ENCODE measurements at places on chromosomes 3 and 15.

- DNase-seq = no peak
Measured at GRCh38 chr3:52433996-52434479, 10.9 kb downstream of the SEMA3G start.

DNA sequence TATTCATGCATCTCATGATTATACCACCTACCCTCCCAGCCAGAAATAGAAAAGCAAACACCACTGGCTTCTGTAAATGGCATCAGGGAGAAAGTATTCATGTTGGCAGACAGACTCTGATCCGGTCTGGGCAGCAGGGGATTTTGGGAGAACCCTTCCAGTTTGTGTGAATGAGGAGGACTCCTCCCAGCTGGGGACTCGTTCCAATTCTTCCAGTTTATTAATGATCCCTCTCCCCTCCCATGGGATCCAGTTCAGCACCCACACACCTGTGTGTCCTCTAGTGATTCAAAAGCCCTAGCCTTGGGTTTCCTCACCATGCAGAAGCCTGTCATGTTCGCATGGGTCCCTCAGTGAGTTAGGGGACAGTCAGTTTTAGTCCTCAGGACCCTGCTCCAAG, 110.9 kb downstream of the IQSEC1 start:
- DNase-seq = no peak

- DNase-seq = peak; percentile 21
Measured at GRCh38 chr3:156530980-156531379, 23.9 kb downstream of the SSR3 start.

DNA sequence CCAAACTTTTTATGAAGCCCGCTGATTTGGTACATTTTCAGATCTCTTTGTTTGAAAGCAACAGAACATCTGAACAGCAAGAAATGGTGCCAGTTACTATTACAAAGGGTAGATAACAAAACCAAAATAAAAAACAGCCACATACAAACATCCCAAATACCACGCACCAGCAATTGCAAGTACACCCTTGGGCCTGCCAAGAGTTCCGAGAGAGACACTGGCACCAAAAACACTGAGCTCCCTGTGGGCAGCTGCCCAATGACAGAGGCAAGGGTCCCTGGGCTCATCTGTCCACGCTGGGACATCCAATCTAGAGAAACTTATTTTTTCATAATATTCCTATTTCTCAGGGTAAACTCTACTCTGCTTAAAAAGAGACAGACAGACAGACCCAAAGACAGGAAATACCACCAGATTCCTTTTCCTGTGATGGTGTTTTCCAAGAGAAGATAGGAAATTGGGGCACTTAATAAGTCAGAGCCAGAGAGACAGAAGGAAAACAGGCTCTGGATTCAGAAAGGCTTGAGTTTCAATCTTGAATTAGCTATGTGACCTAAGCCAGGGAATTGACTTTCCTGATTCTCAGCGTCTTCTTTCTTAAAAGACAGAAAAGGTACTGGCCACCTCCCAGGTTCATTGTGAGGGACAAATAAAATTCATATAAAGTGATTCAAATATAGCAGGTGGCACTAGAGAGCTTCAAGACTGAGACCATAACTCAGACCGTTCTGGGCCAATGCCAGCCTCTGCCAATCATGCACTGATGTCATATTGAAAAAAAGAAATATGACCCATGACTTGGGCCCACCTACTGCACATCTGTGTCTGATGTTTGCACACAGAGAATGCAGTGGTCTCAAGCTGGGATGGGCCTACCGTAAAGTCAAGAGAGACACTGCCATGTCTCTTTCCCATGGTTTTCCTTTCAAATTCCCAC, 61.3 kb downstream of the FOXP1 start:
- no peak for DNase-seq

- DNase-seq = no peak
Measured at GRCh38 chr3:160018959-160019358, 30.3 kb downstream of the IL12A start.

- DNase-seq = no peak
Measured at GRCh38 chr15:34334672-34335071, 2.9 kb downstream of the SLC12A6 start.

GRCh38 chr3:8702560-8702959, 31.0 kb upstream of the CAV3 start:
- no peak for DNase-seq

GRCh38 chr3:133935843-133936769, 40.4 kb upstream of the RAB6B start:
- no peak for DNase-seq

- DNase-seq = no peak
Measured at GRCh38 chr3:30943206-30943605, 48.7 kb upstream of the GADL1 start.

GRCh38 chr3:188476935-188477334, 323.0 kb downstream of the LPP start:
- no peak for DNase-seq

DNA sequence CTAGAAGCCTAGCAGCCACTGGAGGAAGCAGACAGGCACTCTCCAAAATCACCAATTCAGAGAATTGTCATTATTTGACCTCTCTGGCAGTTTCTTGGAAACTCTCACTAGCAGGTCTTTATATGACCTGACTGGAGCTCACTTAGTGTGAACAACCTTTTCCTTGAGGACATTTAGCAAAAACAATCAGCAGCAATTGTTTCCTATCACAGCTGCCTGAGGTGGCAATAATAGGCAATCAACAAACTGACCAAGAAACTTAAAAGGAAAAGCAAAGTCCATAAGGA, 162.4 kb upstream of the STT3B start:
- DNase-seq = no peak

DNA sequence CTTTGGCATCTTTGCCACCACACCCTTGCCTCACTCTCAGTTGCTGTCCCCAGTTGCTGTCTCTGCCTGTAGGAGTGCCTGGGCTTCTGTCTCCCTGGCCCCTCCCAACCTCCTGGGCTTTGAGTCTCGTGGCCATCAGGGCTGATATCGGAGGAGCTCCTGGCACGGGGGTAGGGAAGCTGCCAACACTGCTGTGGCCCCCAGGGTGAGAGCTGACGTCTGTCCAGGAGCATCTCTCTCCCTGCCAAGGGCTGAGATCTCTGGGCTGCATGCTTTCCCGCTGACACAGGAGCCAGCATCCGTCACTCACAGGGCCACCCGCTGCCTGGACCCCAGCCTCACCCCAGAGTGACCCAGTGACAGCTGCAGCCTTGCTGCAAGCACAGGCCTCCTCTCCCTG, 47.4 kb downstream of the EXOG start:
- DNase-seq = no peak

DNA sequence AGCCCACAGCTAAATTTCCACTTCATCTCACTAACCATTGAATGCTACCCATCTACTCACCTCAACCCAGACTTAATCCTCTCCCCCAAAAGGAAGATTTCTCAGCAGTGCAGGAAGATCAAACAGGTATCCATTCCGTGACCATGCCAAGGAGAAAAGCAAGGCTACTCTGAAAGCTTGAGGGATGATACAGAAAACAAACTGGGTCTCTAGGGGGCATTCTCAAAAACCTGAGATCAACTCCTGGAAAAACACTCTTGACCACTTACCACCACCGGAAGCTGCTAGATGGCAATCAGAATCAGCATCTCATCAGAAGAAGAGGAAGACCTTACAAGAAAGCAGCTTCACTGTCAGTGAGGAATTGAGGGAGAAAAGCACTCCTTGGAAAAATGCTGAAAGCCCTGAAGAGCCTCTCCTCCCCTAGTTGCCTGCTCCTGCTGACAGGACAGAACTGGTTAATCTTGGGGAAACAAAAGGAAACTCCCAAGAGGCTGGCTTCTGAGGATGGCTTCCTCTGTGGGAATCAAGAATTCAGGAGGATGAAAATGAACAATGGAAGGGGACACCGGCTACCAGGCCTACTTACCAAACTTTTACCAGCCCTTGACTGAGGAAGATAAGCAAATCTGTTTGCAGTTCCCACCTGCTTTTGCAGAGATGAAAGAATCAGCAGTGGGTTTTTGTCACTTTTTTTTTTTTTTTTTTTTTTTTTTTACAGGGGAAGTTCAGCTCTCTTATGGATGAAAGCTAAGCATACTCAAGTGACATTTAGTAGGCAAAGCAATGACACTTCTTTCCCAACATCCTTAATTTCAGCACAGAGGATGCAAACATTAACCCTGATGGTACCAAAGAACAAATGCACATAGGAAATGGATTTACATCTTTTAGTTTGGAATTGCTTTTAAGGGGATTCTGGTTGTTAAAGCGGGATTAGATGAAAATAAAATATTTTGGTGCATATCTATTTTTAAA, at the start of gene ATP8B4:
ATP8B4 (minus strand) TSS at position 171 of the 978 bp plus-strand sequence. CDS start 12,267 bp downstream, outside the sequence.
- DNase-seq = no peak

DNA sequence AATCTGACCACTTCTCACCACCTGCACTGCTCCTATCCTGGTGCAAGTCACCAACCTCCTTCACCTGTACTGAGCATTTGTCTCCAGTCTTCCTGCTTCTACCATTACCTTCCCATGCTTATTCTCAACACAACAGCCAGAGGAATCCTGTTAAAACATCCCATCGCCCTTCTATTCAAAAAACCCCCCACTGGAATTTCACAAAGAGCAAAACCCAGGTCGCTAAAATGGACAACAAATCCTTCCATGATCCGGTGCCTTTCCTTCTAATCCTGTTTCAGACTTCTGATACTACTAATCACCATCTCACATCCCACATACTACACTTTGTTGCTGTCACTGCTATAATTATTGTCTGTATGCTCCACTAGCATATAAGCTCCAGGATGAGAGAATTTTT, 85.2 kb downstream of the ERC2 start:
- no peak for DNase-seq

DNA sequence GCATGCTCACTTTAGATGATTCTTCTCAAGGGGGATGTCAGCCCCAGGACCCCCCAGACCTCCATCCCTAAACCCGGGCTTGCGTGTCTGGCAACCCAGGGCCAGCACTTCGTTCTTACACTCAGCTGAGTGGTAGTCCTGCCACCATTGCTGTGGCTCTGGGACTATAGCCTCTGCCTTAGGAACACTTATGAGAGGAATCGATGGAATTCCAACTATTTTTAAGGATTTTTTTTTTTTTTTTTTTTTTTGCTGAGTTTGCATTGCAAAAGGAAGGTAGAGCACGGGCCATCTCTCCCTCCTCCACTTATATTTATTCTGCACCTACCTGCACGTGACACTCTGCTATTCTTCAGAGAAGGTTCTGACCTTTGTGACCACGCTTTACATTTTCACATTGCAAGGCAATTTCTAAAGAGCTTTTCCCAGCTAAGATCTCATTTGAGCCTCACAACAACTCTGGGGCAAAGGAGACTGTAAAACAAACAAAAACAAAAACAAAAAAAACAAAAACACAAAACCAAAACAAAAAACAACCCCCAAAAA, 113.9 kb downstream of the LPP start:
- DNase-seq = no peak

DNA sequence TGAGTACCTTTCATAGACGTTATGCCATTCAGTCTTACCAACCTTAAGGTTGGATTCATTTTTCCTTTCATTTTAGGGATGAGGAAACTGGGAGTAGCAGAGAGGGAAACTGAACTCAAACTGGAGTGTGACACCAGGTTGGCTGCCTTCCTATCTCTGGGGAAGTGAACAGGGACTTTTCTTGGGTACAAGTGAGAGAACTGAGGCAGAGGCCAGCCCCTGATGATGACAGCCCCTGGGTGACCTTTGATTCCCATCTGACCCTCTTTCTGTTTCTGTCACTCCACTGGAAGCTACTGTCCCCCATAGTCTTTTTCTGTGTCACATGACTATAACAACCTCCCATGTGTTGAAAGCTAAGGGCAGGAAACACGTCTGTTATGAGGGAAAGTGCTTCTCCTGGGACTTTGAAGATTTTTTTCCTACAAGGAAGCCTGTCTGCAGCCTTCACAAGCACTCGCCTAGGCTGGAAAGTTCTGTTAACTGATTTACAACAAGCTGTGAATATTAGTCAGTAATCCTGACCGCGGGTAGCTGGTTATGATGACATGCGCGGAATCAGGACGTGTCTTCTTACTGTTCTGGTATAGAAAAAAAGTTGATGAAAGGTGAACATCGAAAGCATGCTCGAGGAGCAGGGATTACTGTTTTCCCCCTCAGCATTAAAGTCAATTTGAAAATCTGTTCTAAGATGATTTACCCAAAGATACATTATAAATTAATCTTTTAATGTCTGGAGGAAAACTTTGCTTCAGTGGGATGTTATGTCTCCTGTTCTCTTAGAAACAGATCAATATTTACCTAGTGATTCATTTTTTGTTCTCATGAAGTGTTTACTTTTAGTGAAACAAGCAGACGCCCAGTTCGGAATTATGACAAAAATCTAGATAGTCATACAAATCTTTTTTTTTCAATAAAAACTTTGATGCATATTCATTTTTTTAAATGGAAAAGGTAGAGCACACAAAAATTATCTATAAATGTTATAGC, 31.5 kb downstream of the ABHD2 start:
- no peak for DNase-seq

GRCh38 chr15:91075739-91076138, 24.3 kb upstream of the SV2B start:
- no peak for DNase-seq

DNA sequence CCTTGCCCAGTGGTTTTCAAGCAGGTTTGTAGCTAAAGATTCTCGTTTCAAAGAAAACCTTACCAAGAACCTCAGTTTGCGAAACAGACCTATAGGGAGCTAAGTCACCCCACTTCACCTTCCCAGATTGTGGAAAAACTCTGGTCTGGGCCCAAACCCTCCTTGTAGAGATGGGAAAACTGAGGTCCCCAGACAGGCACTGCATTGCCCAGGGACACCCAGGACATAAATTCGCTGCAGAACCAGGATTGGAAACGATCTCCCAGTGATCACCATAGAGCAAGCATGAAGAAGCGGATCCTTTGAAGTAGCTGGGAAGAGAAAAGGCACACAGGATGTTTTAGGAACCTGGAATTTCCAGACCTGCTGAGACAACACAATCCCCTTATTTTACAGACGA, 85.6 kb upstream of the PIAS1 start:
- DNase-seq = peak; percentile 3

GRCh38 chr3:123310186-123310585, 108.4 kb downstream of the SEC22A start:
- DNase-seq = no peak

- no peak for DNase-seq
Measured at GRCh38 chr3:146157325-146158060, 3.5 kb downstream of the PLOD2 start.

DNA sequence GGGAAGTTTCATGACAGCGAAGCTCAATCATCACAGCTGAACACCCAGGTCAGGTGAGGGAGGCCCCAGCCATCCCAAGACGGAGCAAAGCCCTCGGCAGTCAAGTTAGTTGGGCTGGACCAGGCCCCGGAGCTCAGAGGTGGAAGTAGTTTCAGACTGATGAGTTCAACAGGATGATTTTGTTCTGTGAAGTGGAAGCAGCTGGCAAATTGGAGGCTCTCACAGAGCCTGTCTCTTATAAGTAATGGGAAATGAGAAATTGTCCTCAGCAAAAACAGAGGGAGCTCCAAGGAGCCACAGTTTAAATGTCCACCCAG, 245.1 kb downstream of the XXYLT1 start:
- DNase-seq = no peak
